ENCODE measurements at places on chromosomes 5 and 9. TPM values are rescaled to one million over a fixed set of nuclear protein-coding genes. Genes with fewer than 3 reads are reported as not detected.

IL4 gene
- total RNA-seq, result not detected

DNA sequence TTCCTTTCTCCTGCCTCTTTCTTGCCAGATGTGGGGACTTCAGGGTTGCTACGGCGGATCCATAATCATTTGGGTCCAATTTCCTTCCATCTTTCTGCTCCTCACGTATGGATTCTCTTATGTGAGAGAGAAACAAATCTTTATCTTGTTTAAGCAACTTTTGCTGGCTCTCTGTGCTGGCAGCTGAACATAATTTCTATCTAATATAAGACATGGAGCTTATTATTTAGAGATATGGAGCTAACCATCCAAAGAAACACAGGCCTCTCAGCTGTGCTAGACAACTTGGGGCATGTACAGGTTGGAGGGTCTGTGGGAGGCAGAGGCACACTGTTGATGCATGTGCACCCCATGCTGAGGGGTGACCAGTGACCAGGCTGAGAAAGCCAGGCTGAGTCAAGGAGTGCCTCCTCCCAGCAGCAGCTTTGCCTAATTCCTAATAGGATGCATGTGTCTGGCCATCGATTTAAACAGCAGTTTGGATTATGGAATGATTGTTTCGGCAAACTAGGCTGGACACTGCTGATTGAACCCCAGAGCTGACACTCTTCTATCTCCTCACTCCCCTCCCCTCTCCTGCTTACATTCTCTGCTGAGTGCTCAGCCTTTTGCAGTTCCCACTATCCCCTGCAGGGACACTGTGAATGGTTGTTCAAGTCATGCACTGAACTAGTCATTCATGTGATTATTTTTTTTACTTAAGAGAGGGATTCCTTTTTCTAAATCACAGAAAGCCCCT lies 195.8 kb downstream of the ERCC6L2 start:
- peak; percentile 45 for DNase-seq

DNA sequence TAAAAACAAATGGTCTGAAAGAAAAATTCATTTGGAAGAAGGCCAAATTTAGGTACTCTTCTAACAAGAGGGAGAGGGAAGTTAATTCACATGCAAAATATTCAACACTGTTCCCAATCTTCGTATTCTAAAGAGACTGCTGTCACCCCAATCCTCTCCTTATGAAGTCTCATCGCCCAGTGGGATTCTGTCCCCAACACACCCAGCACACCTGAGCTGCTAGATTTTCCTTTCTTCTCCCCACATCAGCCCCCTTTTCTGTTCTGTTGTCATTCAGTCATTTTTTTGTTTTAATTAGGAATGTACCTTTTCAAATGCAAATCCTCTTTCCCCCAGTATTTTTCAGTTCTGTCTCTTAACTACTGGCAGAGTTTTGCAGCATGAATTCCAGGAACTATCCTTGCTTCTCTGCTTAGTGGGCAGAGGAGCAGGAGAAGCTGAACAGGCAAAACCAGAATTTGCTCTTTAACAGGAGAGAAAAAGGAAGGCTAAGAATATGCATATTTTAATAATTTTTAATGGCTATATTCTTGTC lies 366.9 kb downstream of the MAN2A1 start:
- no peak for DNase-seq

GRCh38 chr5:109345699-109346098 lies 64.1 kb downstream of the PJA2 start:
- DNase-seq, result no peak

DNA sequence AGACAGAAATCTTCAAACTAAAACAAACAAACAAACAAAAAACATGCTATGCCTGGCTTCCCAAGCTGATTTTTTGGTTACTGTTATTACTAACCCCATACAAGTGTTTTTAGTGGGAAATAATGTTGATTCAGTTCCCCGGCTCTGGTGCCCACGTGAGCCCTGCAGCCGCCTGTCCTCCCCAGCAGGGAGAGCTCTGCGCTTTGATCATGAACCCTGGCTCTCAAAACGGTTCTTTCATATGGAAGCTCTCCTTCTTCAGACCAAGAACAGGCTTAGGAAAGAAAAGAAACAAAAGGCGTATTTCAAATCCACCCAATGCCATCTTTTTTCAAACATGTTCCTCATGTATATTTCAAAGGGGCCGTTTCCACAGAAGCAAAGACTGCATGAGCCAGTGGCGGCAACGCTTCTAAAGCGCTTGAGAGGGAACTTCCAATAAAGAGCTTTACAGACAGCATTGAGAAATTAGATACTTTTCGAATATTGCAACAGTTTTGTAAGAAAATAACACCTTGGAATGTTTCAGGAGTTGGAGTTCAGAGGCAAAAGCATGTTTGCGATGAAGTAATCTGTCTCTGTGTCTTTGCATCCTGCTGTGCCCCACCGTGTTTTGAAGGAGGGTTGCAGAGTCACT lies 74.8 kb downstream of the ICE1 start:
- DNase-seq, result peak; percentile 51

DNA sequence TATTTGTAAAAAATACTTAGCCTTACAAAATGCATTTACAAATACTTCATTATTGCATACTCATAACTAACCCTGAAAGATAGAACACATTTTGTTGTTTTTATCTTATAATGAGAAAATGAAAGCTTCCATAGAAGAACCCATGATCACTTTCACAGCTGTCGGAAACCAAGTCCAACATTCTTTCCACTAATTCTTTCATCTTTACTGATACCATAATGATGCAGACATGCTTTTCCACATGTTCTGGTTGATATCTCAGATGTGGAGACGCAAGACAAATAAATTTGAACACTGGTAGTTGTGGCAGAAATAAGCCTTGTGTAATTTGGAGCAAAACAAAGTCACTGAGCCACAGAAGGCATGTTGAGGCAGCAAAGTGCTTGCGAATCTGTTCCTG lies 136.0 kb downstream of the FBXO4 start:
- DNase-seq, result no peak

GRCh38 chr5:173472164-173472563 lies 143.9 kb upstream of the STC2 start:
- peak; percentile 97 for DNase-seq

GRCh38 chr5:154086641-154087040 lies 47.9 kb downstream of the MFAP3 start:
- DNase-seq, result peak; percentile 97

- no peak for DNase-seq
Measured at GRCh38 chr5:64678374-64678773, 11.9 kb upstream of the SHISAL2B start.

S1PR3 gene
- 38.7 TPM for total RNA-seq

DNA sequence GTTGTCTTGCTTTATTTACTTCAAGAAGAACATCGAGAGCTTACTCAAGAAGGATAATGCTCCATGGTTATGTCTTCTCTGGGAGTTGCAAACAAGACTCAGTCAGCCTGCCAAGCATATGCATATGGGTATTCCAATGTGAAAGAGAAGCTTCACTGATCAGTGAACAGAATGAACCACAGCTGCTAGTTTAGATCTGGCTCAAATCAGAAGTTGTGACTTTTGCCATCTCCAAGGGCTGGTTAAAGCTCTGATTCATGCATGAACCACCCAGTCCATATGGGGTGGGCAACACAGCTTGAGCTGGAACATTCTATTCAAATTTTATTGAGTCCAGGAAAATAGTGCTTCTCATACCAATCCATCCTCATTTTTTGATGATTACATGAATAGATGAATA lies 50.0 kb downstream of the ATPSCKMT start:
- DNase-seq, result no peak

GFI1B gene
- total RNA-seq, result not detected

FSTL4 gene
- total RNA-seq, result not detected

GRCh38 chr5:61678966-61679365 lies 346.9 kb downstream of the ZSWIM6 start:
- DNase-seq, result no peak

GRCh38 chr9:123421801-123422455 lies 65.9 kb downstream of the CRB2 start:
- DNase-seq, result no peak

GARIN3 gene
- not detected for total RNA-seq

DNA sequence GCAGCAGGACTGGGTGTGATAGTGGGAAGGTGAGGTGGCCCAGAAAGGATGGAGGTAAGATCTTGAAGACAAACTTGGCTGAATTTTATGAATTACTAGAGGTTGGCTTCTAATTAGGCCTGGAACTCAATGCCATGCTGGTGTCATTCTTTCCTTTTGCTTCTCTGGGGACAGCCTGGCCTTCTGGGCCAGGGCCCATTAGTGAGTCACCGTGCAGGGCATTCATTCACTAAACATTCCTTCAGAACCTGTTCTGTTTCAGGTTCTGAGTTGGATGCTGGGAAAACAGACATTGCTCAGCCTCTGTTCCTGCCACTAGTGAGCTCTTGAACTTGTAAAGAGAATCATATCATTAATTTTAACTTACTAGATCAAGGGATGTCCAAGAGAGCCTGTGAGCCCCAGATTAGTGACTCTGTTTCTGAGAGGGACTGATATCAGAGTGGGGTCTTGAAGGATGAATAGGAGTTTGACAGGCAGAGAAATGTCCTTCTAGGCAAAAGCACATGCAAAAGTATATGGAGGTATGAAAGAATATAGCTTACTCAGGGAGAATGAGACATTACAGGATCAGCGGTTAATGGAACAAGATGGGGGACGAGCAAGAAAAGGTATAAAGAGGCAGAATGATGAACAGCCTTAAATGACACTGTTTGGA lies 66.5 kb downstream of the LHX2 start:
- peak; percentile 56 for DNase-seq

GRCh38 chr5:148201151-148201550 lies 1.7 kb upstream of the SPINK6 start:
- no peak for DNase-seq

DNA sequence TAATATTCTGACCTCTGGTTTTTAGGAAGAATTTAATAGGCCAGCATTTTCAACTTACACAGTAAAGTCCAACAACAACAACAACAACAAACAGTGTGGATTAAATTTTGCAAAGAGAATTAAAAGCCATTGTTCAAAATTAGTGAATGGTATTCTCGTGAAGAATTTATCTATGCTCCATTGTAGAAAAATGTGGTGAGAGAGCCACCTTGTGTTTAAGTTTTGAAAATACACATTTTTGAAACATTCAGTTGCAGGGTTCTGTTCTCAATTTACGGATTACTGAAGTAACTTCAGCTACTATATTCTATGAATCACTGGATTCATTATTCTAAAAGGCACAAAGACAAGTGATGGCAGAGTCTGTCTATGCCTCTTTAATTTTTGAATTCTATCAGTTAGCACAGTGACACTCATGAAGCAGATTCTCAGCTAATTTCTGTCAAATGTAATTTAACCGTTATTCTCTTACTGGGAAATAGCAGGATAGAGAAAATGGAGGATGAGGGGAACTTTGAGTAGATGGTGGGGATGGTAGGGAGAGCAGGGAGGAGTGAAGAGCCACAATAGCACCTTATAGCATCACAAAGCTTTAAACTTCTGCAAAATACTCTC lies 11.0 kb downstream of the CCDC152 start:
- no peak for DNase-seq

DNA sequence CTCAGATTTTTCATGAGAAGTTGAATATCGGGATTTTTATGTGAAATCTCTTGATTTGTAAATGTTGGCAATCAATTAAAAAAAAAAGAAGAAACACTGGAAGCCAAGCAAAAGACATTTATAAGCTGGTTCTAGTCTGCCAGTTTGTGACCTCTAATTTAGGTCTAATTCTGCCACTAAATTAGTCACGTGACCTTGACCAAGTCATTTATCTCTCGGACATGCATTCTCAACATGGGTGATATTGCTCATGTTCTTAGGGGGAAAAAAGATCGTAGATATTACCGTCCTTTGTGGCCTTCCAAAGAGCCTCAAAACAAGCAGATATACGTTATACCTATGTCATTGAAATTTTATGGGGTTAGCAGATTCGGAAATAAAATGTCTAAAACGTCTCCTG lies 52.9 kb upstream of the PTPDC1 start:
- DNase-seq, result no peak

- peak; percentile 27 for DNase-seq
Measured at GRCh38 chr5:172658961-172659501, 18.0 kb downstream of the NEURL1B start.

ARHGEF37 gene
- 1.1 TPM for total RNA-seq

- DNase-seq, result no peak
Measured at GRCh38 chr5:38563624-38564023, 7.2 kb upstream of the LIFR start.

DNA sequence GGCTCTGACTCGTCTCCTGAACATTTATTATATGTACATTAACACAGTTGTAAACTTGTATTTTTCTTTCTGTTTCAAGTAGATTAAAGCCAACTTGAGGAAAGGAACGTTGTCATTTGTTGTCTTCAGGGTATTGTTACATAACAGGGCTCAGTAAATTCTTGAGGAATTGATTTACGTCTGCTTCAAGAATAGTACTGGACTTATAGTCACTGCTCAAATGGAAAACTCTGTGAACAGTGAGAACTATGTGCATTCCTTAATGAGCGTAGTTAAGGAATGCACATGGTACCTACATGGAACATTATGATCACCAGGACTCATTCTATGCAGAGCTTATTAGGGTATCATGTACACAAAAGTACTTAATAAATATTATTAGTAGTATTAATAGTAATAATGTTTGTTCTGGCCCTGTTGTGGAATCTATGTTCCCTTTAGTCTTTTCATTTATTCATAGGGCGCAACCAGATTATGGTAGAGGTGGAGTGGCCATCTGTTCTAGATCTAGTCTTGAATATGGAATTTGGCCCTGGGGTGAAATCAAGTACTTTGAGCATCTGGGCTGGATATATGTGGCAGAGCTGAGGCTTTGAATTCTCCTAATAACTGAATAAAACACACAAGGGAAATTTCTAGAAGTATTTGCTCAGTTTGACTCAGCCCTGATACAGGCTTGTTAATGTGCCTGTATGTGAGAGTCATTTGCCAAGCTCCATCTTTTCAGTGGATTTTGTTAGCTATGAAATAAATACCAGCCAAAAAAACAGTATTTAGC lies 108.6 kb upstream of the SH3GL2 start:
- no peak for DNase-seq

GRCh38 chr5:9239071-9239470 lies 306.8 kb downstream of the SEMA5A start:
- DNase-seq, result no peak

- peak; percentile 99 for DNase-seq
Measured at GRCh38 chr5:137470111-137470920, 28.8 kb downstream of the SPOCK1 start.

IFNA10 gene
- total RNA-seq, result not detected

MYO10 gene
- 62.0 TPM for total RNA-seq

DNA sequence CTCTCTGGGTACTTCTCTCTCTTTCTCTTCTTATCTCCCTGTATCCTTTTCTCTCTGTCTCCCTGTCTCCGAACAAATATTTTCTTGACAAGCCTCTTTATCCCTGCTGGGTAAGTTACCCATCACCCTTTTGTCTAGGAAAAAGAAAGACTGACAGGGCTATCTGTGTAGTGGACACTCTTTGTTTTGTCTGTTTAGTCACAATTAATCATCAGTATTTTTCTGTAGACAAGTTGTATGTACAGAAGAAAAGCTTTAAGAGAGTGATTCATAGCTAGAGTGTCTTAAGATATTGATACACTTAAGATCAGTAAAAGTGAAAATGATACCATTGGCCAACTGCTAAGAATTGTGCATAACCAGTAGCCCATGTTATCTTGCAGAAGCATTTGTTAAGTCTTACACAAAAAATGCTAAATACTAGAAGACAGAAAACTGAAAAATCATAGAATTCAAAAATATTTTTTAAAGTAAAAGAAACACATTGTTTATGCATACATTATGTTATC lies 1043.8 kb upstream of the EDIL3 start:
- no peak for DNase-seq

CDKN2A gene
- total RNA-seq, result not detected

- no peak for DNase-seq
Measured at GRCh38 chr5:151084363-151084762, 3.5 kb upstream of the TNIP1 start.

C9orf85 gene
- 4.6 TPM for total RNA-seq
